ENCODE measurements at places on chromosomes 1 and 21. TPM values are rescaled to one million over a fixed set of nuclear protein-coding genes. Genes with fewer than 3 reads are reported as not detected.

The OLIG2 gene
- polyA plus RNA-seq = not detected

The DNASE2B gene
- polyA plus RNA-seq = not detected

The AGBL4 gene
- not detected for polyA plus RNA-seq

The RBM11 gene
- polyA plus RNA-seq = 1.2 TPM

The ABCG1 gene
- 12.4 TPM for polyA plus RNA-seq

The PRDM15 gene
- 5.1 TPM for polyA plus RNA-seq

The TMED5 gene
- 53.4 TPM for polyA plus RNA-seq

The PGD gene
- polyA plus RNA-seq = 158 TPM

The PTGER3 gene
- 2.4 TPM for polyA plus RNA-seq

The SSR2 gene
- polyA plus RNA-seq = 309 TPM

The LCK gene
- 4.0 TPM for polyA plus RNA-seq

Data from small intestine (tissue), 16 donors.